Right ventricle myocardium inferior (tissue), 1 donor: ENCODE measurements at places on chromosomes 7 and 10. TPM values are rescaled to one million over a fixed set of nuclear protein-coding genes. Genes with fewer than 3 reads are reported as not detected.

- no peak for DNase-seq
These were observed 346.5 kb upstream of the CACNA2D1 start for GRCh38 chr7:82789883-82790609.

DNA sequence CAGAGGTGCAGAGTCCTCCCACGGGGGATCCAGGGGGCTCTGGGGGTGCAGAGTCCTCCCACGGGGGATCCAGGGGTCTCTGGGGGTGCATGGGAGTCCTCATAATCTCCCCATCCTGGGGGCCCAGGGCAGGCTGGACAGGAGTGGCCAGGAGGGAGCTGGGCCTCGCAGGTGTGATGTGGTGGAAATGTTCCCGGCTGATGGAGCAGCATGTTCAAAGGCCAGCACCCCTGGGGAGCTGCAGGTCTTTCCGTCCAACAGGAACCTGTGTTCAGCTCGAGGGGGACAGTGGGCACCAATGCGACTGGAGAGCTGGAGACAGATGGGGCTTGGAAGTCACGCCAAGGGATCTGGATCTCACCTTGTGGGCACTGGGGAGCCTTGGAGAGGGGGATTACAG, 38.5 kb upstream of the PSMG3 start:
- no peak for DNase-seq

The UCMA gene
- total RNA-seq, result not detected

The SLC25A28 gene
- total RNA-seq, result 38.2 TPM

- DNase-seq, result no peak
These were observed 108.8 kb downstream of the SH3PXD2A start for GRCh38 chr10:103746598-103746997.

GRCh38 chr10:78532480-78533042, 498.9 kb downstream of the RPS24 start:
- DNase-seq, result no peak
